Amniotic stem cell (primary cell): ENCODE measurements at places on chromosomes 12 and 14.

GRCh38 chr12:112163471-112163991 lies 38.2 kb downstream of the TRAFD1 start:
- no peak for DNase-seq

GRCh38 chr12:123894823-123895345 lies 77.7 kb downstream of the CCDC92 start:
- DNase-seq: no peak

DNA sequence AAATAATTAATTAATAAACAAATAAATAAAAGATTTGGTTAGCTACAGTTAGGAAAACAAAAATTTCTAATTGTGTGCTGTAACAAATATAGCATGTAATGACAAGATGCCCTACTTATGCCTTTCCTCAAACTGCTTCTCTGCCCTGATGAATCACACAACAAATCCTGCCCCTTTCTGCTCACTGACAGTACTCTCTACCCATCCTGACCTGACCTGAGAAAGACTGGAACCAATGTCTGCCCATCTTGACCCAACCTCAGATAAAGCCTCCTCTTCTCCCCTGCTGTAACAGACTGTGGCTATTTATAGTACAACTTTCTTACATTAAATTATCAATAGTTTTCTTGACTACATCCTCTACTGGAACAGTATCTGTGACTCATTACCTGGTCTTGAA lies 43.7 kb downstream of the PPP1R13B start:
- no peak for DNase-seq

GRCh38 chr12:64036414-64036813 lies 185.7 kb downstream of the KICS2 start:
- DNase-seq: no peak

- DNase-seq: no peak
Observed at GRCh38 chr12:52149651-52150241, 42.1 kb downstream of the KRT80 start.

DNA sequence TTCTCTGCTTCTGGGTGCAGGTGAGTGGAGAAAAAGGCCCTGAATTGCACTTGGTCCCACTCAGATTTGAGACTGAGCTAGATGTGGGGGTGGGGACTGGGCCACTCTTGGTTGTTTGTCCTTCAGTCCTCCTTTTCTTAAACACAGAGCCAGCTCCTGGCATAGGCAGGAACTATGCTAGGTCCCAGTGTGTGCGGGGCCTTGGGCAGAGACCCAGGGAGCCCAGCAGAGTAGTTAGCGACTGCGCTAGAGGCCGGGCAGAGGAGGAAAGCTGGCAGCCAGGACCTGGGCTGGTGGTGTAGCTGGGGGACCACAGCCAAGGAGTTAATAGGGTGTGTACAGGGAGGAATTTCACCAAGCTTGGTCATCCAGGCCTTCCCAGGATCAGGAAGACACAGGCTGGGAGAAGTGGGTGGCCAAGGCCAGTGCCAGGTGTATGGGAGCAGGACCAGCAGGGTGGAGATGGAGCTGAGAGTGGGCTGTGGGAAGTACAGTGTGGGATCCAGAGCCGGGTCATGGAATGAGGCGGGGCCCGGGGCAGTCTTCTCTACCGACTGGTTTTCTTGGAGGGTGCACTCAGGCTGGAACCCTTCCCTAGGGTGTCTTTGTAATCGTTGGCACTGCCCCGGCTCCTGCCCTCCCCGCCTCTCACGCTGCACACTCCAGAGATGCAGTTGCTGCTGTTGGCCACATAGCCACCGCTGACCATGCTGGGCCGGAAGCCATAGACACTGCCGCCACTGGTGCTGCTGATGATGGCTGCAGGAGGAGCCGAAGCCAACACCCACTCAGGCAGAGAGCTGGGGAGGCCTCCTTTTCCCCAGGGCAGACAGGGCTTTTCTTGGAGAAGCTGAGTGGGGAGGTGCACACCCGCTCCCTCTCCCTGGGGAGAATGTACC lies 8.7 kb downstream of the KRT71 start:
- DNase-seq: no peak
